T-helper 22 cell (primary cell): ENCODE measurements at places on chromosomes 6 and 20.

DNA sequence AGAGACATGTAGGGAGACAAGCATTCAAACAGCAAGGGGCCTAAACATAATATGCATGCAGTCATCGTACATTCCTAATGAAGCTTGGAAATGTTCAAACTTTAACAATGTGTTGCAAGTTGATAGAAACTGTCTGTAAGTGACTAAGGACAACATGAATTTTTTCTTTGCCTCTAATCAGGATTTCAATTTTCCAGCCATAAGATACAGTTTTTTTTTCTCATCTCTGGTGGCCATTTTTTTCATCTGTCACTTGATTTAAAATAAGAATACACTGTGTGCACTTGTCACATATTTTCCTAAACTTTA, 22.2 kb upstream of the MTRF1L start:
- no peak for DNase-seq

GRCh38 chr6:75204959-75205775, 686 bp downstream of the COL12A1 start:
- no peak for DNase-seq

DNA sequence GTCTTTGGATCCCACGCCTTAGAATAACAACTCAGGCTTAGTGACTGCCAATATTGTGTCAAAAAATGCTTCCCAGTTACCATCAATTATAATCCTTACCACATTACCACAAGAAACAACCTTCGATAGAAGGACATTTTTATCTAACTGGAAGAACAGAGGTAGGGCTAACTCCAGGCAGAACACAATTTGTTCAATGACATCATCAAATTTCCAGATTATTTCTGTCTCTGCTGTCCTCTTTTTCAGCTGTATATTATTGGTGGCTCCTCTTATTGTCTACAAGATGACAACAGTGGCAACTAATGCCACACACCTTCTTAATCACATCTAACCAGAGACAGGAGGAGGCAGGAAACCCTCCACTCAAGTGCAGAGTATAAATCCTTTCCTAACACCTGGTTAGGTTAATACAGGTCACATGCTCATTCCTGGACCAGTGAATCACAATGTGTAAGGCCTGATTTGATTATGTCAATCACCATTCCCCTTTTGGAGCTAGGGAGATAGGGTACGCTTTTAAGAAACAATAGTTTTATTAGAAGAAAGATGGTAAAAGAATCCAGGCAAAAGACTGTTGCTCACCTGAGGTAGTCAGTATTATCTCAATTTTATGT, 18.0 kb downstream of the KHDC1L start:
- no peak for DNase-seq

GRCh38 chr6:114281496-114281895, 61.3 kb downstream of the HS3ST5 start:
- DNase-seq = no peak

GRCh38 chr6:46541556-46541955, 50.3 kb upstream of the RCAN2 start:
- DNase-seq = no peak

GRCh38 chr20:50628332-50628731, 63.0 kb downstream of the RIPOR3 start:
- DNase-seq = no peak

- no peak for DNase-seq
These were observed 259.4 kb downstream of the GJA1 start for GRCh38 chr6:121694801-121695251.

- DNase-seq = no peak
These were observed 44.1 kb downstream of the MRAP2 start for GRCh38 chr6:84077645-84078044.

- no peak for DNase-seq
These were observed 119.4 kb upstream of the TSHZ2 start for GRCh38 chr20:52852714-52853113.
